ENCODE measurements at places on chromosomes 6 and 20.

DNA sequence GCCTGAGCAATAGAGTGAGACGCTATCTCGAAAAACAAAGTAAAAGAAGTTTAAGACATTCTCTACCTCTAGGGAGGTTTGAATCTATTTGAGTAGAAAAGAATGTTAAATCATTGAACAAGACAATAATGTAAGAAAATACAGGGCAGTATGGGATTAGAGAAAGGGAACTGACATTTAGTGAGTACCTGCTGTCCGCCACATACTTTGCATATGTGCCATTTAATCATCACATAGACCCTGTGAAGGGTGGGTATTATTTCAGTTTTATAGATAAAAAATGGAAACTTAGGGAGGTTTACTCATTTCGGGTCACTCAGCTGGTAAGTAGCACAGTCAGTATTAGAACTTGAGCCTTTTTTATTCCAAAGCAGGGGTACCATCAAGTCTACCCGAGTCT is 31.4 kb downstream of the STK4 start:
- DNase-seq = no peak

DNA sequence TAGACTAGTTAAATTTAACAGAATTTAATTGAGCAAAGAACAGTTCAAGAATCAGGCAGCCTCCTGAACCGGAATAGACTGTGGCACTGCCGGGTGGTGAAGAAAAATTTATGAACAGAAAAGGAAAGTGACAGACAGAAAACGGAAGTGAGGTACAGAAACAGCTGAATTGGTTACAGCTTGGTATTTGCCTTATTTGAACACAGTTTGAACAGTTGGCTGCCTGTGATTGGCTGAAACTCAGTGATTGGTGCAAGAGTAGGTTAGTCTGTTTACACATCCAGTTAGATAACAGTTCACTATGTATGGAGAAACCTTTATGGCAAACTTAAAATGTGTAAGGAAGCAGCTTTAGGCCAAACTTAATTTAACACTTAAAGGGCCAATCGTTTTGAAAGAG is 116.0 kb upstream of the CITED2 start:
- no peak for DNase-seq

GRCh38 chr6:6008648-6009421 is 2.1 kb upstream of the NRN1 start:
- DNase-seq = peak; percentile 86

DNA sequence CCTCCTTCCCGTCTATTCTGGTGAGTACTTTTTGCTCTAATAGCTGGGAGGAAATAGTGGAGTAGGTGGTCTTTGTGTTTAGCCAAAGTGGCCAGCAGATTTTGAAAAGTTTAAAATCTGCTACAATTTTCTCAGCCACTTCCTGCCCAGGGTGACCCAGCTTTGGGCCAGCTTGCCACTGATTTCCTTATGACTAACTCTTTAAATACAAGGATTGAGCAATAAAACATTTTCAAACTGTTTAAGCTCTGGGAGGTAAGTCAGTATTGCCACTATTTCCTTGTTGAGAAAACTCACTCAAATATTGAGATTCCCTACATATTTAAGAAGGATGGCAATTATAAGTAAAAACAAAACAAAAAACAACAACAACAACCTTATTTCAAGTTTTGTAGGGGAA is 54.5 kb downstream of the TRMT11 start:
- DNase-seq = no peak

DNA sequence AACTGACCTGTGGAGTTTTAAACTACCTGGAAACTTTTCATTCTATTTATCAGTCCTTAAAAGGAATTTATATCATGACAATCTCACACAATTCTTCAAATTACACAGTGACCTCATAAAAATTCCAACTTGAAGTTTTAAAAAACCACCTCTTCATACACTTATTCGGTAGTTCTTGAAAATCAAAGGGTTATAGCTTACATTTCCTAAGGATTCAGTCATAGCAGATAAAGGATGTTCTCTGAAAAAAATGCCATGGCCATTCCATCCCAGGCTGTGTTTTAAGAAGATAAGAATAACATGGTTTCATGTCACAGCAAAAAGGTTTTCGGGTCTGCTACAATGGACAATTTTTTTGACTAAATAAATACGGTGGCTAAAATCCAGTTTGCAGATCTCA is 41.2 kb downstream of the GOPC start:
- DNase-seq = no peak

GRCh38 chr20:63321148-63321831 is 28.3 kb downstream of the COL20A1 start:
- DNase-seq = no peak

DNA sequence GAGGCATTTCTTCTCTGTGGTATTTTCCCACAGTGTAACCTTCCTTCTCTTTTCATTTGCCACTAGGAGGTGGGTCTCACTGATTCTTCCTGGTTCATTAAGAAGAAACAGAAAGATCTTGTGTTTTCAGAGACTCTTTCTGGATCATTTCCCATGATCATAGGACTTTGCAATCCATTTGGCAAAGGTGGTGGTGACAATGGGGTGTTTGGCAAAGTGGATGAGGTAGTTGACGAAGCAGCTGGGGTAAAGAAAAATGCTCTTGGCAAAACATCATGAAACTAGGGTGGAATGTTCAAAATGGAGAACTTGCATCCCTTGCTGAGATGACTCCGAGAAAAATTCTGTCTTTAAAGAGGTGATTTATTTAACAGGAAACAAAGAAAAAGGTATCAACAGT is 50.6 kb downstream of the TRAF3IP2 start:
- DNase-seq = no peak

- DNase-seq = no peak
Measured at GRCh38 chr6:117955684-117956256, 48.7 kb downstream of the SLC35F1 start.

All from HuH-7.5 (cell line).